Mesangial cell (primary cell): ENCODE measurements at places on chromosomes 2 and 18. TPM values are rescaled to one million over a fixed set of nuclear protein-coding genes. Genes with fewer than 3 reads are reported as not detected.

Gene QPCT
- total RNA-seq, result 17.9 and 23.2 TPM in 2 replicates

Gene CAVIN2
- 2.3 and 3.0 TPM in 2 replicates for total RNA-seq

Gene SP9
- total RNA-seq, result not detected in 2 replicates

Gene ZSWIM2
- total RNA-seq, result not detected in 2 replicates

Gene PER2
- 3.7 and 3.8 TPM in 2 replicates for total RNA-seq

Gene ACMSD
- total RNA-seq, result not detected in 2 replicates

Gene SKOR2
- not detected in 2 replicates for total RNA-seq

Gene HNRNPA3
- 20.7 and 38.3 TPM in 2 replicates for total RNA-seq

Gene ASB18
- not detected in 2 replicates for total RNA-seq

Gene PREB
- total RNA-seq, result 41.6 and 72.5 TPM in 2 replicates

Gene KCTD1
- total RNA-seq, result 16.6 and 23.2 TPM in 2 replicates

Gene LOXHD1
- not detected in 2 replicates for total RNA-seq

Gene TPRKB
- total RNA-seq, result 5.6 and 41.1 TPM in 2 replicates

Gene YIPF4
- total RNA-seq, result 5.2 and 9.1 TPM in 2 replicates

Gene CFAP53
- 0.38 TPM in 1 of 2 replicates, not detected in the other for total RNA-seq

Gene ADRA2B
- not detected in 2 replicates for total RNA-seq
